Stimulated activated CD4-positive, alpha-beta T cell treated with anti-CD3 and anti-CD28 coated beads, Interleukin-1b, Interleukin-23, amount 100 ng/mL, for 1 hour (primary cell): ENCODE measurements at places on chromosomes 4 and X.

- no peak for DNase-seq
Measured at GRCh38 chr4:126440297-126440696, 1125.5 kb downstream of the FAT4 start.

DNA sequence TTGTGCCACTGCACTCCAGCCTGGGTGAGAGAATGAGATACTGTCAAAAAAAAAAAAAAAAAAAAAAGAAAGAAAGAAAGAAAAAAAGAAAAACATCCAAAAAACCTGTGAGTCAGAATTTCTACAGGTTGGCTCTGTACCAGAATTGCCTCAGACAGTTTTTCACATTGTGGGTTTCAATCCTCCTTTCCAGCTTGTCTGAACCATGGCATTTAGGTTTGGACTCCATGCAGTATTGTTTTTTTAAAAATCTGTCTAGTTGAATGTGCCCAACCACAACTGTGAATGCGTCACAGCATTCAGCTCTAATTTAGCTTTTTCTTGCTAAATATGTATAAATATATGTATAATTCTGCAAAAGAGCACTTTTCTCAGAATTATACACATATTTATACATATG lies 31.4 kb upstream of the ARSH start:
- no peak for DNase-seq

- no peak for DNase-seq
Measured at GRCh38 chrX:5644776-5645175, 583.9 kb downstream of the NLGN4X start.

- DNase-seq = no peak
Measured at GRCh38 chr4:39181520-39181904, 817 bp upstream of the WDR19 start.

DNA sequence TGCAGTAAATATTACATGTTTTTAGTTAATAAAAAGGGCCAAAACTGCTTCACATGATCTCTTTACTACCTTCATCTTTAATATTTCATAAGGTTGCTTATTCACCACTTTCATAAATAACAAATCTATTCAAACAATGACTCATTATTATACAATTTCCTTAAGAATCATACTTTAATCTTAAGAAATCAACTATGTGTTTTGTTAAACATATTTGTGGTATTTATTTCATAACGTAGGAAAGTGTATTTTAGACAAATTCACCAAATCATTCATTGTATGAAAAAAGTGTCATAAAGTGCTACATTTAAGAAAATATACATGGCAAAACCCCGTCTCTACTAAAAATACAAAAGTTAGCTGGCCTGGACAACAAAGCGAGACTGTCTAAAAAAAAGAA lies 150.5 kb upstream of the RXFP1 start:
- DNase-seq = no peak

GRCh38 chr4:4771160-4771559 lies 88.3 kb upstream of the MSX1 start:
- no peak for DNase-seq

DNA sequence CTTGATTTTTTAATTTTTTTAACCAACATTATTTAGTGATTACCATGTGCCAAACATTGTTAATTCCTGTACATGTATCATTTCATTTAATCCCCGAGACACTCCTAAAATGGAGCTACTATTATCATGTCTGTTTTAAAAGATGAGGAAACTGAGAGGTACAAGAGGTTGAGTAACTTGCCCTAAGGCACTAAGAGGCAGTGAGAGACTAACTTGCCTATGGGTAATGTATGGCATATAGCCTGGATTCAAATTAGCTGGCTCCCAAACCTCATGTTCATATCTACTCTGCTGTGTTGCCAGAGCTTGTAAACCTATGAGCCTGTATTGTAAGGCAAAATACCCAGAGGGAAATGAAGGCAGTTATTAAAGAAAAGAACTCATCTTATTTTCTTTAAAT lies 443.6 kb downstream of the IL15 start:
- DNase-seq = no peak

DNA sequence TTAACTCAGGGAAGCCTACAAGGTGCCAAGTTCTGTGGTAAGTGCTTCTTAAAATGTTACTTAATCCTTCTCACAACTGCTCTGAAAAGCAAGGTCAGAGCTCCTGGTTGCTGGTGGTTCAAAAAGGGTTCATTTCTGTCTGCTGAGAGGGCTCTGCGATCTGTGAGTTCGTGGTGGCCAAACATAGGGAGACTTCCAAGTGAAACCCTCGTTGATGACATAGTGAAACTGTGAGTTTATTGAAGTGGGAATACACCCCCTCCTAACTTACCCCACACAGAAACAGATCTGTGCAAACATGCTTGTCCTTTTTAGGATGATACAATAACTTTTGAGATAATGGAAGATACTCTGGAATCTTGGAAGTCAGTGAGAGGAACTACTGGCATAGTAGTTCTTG lies 164.8 kb upstream of the PGRMC2 start:
- no peak for DNase-seq

- peak; percentile 51 for DNase-seq
Measured at GRCh38 chr4:3880615-3881120, 114.5 kb downstream of the ADRA2C start.

DNA sequence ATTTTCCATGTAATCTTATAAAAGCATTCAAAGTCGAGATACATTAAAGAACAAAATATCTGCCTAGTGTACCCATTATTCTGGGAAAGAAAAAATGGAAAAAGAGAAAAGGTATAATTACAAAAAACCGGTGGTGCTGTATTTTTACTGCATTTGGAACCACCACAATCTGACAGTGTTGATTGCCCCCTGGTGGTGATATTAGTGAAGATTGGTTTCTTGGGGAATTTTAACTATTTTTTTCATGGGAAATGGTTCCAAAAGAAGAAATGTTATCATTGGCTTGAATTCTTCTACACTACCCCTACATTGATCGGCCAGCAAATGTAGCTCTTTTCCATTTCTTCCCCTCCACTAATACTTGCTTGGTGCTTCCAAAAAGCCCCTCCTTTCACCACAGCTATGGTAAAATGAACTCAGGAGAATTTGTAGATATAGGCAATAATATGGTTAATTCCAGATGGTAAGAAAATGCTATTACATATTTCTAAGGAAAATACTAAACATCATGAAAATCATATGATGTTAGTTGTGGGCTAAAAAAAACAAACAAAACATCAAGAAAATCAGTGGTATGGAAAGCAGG lies 50.0 kb downstream of the COX18 start:
- DNase-seq = no peak

DNA sequence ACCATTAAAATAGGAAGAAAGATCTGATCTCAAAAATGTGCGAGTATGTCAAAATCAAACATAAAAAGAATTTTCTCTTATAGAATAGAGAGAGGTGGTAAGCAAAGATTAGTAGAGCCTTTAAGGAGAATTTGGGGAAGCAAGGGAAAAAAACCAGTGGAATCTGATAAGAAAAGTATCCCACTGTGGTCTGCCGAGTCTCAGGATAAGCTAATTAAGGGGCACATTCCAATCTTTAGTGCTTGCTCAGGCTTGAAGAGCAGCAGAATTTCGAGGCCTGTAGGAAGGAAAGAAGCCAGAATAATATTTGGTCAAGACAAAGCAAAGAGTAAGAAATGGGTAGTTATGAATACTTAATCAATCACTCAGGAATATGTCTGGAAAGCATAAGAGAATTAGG lies 13.0 kb downstream of the STATH start:
- DNase-seq = no peak

DNA sequence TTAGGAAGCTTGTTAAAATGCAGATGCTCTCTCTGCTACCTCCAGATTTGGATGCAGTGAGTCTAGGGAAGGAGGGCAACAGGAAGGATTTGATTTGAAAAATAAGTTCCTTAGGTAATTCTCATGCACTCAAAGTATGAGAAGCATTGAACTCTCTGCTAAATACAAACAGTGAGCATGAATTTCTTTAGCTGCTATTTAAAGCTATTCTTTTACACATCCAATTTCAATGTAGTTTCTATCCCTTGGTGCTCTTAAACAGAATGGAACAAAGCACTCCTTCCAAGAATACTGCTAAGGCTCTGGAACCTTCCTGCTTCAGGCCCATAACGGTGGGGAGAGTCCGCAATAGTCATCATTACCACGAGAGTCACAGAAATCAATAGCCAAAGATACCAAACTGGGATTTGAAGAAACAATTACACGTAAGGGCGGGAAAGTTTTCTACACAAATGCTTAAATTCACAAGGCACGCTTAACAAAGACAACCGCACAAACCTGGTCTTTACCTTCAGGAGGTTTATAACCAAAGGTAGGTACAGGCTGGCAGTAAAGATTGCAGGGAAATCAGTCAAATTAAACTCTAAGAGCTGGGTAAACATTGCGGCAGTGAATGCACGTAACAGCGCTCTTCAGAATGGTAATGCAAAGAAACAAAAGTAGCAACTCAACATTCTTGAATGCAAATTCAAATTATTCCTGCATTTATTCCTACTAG lies 123.2 kb upstream of the NAP1L5 start:
- DNase-seq = no peak

DNA sequence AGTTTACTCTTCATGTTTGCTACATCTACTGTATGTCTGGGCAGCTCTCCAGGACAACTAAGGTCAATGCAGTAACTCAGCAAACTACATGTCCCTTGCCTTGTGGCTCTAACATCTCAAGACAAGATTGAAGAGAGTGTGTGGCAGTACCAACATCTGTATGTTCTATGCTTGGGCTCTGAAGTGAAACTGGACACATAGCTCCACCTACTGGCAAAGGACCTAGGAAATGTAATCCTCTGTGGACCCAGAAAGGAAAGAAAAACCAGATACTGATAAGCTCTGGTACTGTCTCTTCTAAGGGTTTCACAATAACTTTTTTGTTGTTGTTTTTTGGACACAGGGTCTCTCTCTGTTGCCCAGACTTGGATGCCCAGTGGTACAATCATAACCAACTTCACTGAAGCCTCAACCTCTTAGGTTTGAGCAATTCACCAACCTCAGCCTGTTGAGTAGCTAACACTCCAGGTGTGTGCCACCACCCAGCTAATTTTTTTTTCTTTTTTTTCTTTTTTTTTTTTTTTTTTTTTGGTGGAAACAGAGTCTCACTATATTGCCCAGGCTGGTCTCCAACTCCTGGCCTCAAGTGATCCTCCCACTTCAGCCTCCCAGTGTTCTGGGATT lies 64.1 kb downstream of the QDPR start:
- DNase-seq = peak; percentile 10

- DNase-seq = no peak
Measured at GRCh38 chrX:151738751-151739150, 4.2 kb downstream of the CNGA2 start.

- no peak for DNase-seq
Measured at GRCh38 chr4:168451331-168451730, 29.0 kb downstream of the DDX60L start.

- no peak for DNase-seq
Measured at GRCh38 chr4:96675416-96675815, 835.5 kb downstream of the PDHA2 start.

GRCh38 chrX:19611636-19612376 lies 96.5 kb upstream of the MAP3K15 start:
- DNase-seq = no peak

DNA sequence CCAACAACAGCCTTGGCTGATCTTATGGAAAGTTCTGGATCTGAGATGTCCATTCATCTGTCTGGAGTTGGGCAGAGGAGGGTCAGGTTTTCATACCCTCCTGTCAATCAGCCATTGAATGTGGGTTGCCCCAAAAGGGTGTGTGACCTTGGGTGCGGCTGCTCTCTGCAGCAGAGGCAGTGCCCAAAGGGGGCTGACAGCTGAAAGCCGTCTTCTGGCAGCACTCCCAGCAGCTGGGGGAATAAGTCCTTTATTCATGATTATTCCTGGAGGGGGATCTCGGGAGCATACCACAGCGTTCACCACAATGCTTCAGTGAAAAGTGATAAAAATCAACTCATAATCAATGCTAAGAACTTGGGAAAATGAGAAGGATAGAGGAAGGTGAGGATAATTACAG lies 54.7 kb downstream of the OTC start:
- no peak for DNase-seq

DNA sequence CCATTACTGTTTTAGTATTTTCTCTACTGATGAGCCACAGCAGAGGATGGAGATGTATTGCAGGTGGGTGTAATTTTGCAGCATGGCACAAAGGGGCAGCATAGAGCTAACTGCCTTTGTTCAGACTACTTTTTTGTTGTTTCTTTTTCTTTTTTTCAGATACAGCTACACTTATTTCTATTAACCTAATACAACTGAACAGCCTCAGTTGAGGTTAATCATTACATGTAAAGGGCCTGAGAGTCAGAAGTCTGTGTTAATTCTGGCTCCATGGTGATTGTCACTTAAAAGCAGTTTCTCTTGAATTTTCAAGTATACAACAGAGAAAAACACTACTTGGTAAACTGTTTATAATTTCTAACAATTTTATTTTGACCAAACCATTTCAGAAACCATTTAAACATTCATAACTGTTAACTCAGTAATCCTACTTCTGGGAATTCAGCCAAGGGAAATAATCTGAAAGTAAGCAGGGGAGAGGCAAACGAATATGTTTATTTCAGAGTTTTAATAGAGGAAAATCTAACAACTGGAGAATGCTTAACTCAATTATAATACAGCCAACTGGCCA lies 13.9 kb upstream of the PPEF2 start:
- no peak for DNase-seq

DNA sequence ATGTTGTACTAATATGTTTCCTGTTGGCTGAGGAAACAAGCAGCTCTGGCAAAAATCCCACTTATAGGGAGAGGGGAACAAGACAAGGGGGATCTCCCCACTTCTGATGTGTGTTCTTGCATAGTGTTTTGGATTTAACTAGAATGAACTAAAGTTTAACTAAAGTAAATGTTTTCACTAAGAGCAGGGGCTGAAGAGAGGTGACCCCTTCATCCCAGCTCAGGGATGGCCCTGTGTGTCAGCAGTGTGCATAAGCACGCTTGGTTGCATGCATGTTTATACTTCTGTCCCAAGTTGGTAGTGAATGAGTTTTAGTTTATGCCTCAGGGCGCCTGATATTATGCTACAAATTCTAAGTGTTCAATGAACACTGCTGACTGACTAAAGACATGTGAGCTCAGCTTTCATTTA lies 169.4 kb downstream of the MGST2 start:
- no peak for DNase-seq

- no peak for DNase-seq
Measured at GRCh38 chr4:186829097-186829496, 105.4 kb upstream of the FAT1 start.

DNA sequence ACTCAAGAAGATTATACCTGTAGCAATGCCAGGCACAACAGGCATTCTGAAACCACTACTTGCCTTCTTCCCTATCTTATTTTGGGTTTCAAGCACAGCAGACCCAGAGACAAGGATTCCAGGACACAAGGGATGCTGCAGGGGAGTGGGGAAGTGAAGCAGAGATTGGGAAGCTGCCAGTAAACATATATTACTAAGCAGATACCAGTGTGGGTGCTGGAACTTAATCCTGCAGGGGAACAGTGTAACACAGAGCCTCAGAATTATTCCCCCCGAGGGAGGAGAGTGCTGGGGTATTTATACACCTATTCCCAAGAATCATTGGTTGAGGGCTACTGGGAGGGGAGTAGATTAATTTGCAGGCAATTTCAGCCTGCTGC lies 33.3 kb upstream of the MAML3 start:
- DNase-seq = no peak

GRCh38 chr4:142274137-142274536 lies 572.0 kb downstream of the INPP4B start:
- no peak for DNase-seq

GRCh38 chrX:38318196-38318595 lies 9.1 kb downstream of the RPGR start:
- DNase-seq = no peak

GRCh38 chr4:139530833-139531427 lies 25.1 kb downstream of the SETD7 start:
- peak; percentile 29 for DNase-seq
